RPMI7951 (cell line): ENCODE measurements at places on chromosomes 6 and 20. TPM values are rescaled to one million over a fixed set of nuclear protein-coding genes. Genes with fewer than 3 reads are reported as not detected.

The ANKRD66 gene
- total RNA-seq, result not detected in 2 replicates

The MROH8 gene
- 0.10 and 1.3 TPM in 2 replicates for total RNA-seq

The NAPB gene
- total RNA-seq, result 7.6 and 8.7 TPM in 2 replicates

DNA sequence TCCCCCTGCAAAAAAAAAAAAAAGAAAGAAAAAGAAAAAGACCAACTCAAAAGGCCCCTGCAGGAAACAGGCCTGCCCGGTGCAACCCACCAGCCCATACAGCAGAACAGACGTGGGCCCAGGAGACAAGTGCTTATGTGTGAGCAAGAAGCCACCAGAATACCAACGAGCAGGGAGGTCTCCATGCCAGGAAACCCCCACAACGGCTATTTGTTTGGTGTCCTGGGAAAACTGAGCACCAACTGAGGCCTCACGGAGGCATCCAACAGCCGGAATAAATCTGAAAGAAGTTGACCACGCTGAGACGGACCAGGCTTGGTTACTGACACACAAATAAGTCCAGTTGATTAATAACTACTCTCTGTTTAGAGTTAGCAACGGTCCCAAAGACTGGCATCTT is 29.7 kb downstream of the PTPRT start:
- DNase-seq, result no peak

GRCh38 chr6:160667639-160668481 is 3.8 kb upstream of the LPA start:
- peak; percentile 6 for DNase-seq

DNA sequence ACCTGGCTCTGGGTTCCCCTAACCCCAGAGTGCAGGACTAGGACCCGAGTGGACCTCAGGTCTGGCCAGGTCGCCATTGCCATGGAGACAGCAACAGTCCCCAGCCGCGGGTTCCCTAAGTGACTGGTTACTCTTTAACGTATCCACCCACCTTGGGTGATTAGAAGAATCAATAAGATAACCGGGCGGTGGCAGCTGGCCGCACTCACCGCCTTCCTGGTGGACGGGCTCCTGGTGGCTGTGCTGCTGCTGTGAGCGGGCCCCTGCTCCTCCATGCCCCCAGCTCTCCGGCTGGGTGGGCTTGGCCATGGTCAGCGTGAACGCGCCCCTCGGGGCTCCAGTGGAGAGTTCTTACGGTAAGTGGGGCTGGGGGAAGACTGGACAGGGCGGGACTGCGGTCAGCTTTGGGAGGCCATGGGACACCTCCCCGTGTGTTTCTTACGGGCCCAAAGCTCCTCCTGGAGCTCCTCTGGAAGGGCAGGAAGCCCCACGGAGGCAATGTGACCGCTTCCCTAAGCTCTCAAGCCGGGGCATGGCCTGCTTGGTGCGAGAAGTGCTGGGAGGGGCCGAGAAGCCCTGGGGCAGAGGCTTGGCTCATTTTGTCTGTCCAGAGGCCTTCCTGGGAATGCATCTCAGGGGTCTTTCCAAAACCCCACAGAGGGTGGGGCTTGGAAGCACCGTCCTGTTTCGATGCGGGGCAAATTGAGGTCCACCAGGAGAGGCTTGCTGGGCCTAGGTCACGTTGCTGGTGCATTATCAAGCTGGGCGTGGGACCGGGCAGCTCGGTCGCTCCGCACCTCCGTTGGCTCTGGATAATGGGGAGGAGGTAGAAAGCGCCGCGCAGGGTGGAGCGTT is at the start of gene HNF4A:
Gene HNF4A, plus strand, starts transcription at position 202 of the 855 bp plus-strand sequence. Its CDS starts 106 bp downstream, at position 308.
- DNase-seq, result no peak

- DNase-seq, result no peak
Measured at GRCh38 chr6:19009769-19010168, 622.6 kb downstream of the RNF144B start.
